Cerebellum (tissue), 4 donors: ENCODE measurements at places on chromosomes 6 and 20. TPM values are rescaled to one million over a fixed set of nuclear protein-coding genes. Genes with fewer than 3 reads are reported as not detected.

Gene C20orf202
- 0.18 TPM for total RNA-seq

Gene ULBP1
- 0.82 TPM for total RNA-seq

Gene LY6G5C
- 3.4 TPM for total RNA-seq

Gene COL12A1
- total RNA-seq, result 42.9 TPM

Gene EPPIN
- total RNA-seq, result not detected

Gene EYA2
- total RNA-seq, result 6.6 TPM

Gene ALDH5A1
- 18.6 TPM for total RNA-seq

Gene PRL
- total RNA-seq, result 0.54 TPM

Gene HLA-DOB
- not detected for total RNA-seq

Gene ROS1
- not detected for total RNA-seq
